ENCODE measurements at places on chromosomes 1 and 21.

DNA sequence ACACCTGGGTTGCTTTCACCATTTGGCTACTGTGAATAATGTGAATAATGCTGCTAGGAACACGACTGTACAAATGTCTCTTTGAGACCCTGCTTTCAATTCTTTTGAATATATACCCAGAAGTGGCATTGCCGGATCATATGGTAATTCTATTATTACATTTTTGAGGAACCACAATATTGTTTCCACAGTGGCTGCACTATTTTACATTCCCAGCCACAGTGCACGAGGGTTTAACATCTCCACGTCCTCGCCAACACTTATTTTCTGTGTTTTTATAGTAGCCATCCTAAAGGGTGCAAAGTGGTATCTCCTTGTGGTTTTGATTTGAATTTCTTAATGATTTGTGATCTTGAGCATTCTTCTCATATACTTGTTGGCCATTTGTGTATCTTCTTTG lies 15.7 kb downstream of the FHAD1 start:
- DNase-seq = no peak

GRCh38 chr1:9402717-9403225 lies 110.1 kb downstream of the SPSB1 start:
- no peak for DNase-seq

DNA sequence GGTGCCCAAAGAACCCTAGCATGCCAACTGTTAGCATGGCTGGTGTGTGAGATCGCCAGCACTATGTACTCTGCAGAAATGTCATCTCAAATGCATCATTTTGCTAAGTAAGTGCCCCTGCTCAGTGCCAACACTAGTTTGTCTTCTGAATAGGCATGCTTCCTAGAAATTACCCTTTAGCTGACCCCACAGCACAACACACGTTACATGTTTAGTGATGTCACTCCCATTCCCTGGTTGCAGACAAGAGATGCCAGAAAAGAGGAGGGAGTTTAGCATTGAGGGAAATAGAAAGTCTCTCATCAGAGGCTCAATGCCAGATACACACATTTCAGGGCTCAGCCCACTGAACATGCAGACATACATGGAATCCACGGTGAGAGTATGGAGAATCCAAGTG lies 9.3 kb upstream of the ST6GALNAC3 start:
- DNase-seq = no peak

DNA sequence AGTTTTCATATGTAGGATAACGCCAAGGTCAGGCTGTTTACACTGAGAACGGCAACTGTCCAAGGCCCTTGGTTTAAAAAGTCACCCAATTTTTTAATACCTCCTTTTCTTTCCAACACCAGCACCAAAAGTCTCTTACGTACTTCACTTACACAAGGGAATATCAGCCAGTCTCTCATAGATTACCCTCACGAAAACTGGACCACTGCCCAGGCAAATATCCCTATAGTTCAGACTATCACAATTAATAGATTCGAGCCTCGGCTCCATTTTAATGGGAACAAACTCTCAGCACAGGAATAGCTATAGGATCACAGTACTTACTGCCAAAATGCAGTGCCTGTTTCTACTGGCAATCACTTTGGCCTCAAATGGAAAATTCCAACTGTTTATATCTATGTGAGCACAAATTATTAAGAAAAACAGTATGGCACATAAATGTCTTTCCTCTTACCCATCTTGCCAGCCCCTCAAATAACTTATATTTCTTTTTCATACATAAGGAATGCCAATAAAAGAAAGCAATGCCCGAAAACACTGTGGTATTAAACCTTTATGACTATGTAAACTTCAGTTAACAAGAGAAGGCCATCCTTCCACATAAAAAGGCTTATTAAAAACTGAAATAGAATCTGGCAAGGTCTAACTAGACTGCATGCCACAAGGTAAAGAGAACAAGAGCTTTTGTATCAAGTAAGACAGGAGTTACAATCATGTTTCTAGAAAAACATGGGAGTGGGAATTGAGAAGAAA lies 97.8 kb downstream of the SLC45A1 start:
- DNase-seq = no peak

- DNase-seq = no peak
Measured at GRCh38 chr1:186768906-186769305, 59.8 kb upstream of the PLA2G4A start.

- DNase-seq = no peak
Measured at GRCh38 chr1:209618756-209619420, 33.3 kb downstream of the LAMB3 start.

GRCh38 chr1:245260110-245260882 lies 105.5 kb downstream of the KIF26B start:
- DNase-seq = no peak

DNA sequence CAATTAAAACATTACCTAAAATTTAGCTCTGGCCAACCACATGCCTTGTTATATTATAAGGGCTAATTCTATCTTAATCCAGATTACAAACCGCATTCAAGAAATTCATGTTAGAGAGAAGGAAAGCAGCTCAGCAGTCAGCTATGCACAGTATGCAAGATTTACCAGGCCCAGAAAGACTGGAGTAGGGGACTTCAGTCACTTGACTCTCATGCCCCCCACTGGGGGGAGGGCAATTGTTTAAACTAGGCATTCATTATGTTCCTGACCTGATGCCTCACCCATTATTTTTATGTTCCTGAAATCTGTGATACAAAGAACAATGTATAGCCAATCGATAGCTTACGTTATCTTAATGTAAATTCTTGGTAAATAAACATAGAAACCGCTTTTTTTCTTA lies 96.9 kb downstream of the ZNF644 start:
- DNase-seq = no peak

DNA sequence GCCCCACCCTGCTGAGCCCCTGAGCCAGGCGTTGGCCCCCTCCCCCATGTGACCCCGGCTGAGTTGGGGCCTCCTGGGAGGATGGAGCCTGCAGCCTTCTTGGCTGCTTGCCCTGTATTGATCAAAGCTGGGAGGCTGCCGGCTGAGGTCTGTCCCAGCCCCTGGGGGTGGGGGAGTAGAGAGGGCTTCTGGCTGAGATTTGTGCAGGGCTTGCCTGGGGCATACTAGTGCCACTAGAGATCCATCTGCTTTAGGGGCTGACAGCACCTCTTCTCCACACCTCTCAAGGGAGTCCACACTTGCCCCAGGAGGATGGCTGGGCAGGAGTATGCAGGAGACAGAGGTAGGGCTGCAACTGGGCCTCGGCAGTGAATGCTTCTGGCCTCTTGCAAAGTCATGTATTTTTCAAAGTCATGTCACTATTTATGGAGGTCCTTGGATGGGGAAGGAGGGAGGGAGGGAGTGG lies 53.6 kb upstream of the SSBP3 start:
- no peak for DNase-seq

- DNase-seq = no peak
Measured at GRCh38 chr1:115308969-115309368, 29.1 kb downstream of the NGF start.

DNA sequence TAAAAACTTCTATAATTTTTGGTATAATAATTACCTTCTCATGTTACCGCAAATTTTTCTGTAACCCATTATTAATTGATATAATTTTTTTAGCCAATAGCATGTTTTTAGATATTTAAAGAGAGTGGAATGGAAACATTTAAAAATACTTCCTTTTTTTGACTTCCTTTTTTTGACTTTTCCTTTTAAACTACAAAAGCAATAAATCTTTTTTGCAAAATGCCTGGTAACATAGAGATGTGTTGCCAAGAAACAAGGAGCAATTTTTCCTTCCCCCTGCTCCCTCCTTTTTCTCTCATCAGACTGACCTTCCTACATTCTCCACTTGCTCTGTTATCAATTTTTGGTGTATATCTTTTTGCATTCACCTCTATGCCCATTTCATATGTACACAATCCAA lies 666.2 kb downstream of the ADGRL2 start:
- no peak for DNase-seq

GRCh38 chr1:87950369-87950768 lies 621.7 kb downstream of the LMO4 start:
- no peak for DNase-seq

DNA sequence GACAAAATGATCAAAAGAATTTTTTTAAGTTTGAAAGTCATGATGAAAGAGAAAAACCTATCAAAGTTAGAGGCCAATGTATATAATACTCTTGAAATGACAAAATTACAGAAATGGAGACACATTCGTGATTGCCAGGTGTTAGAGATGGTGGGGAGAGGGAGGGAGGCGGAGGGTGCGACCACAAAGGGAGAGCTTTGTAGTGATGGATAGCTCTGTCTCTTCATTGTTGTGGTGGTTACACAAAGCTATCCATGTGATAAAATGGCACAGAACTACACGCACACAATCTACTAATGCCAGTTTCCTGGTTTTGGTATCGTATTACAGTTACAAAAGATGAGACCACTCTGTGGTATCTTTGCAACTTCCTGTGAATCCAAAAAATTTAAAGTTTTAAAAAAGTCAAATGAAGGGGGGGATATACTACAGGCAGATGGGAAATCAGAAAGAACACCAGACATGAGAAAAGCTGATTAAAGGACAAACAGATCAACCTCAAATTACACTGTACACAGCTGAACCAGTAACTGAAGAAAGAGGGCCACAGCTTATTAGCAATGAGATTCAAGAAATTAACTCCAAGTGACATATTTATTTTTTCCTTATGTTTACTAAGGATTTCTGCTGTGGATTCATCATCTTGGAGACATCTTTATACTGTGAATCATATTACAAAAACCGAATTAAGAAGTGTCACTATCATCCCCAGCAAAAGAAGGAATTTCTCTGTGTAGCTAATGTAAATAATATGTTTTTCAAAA lies 199.1 kb downstream of the SLC45A1 start:
- no peak for DNase-seq

GRCh38 chr1:54404263-54404662 lies 1.9 kb downstream of the SSBP3 start:
- DNase-seq = no peak

- DNase-seq = no peak
Measured at GRCh38 chr21:31683029-31683428, 23.5 kb downstream of the SOD1 start.

DNA sequence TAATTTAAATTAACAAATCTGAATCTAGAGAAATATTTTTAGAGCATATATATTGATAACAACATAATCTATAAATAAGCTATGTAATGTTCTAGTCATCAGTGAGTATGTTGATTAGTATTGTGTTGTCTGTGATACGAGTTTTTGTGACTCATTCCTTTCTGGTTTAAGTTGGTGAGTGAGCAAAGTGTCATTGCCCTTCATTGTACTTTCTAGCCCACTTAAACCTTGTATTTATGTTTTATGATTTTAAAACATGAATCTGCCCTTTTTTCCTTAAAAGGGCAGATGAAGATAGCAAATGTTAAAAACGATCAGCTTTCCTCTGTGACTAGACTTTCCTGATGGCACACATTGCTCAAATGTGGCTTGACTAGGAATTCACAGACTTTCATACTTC lies 38.5 kb downstream of the MACO1 start:
- DNase-seq = no peak

DNA sequence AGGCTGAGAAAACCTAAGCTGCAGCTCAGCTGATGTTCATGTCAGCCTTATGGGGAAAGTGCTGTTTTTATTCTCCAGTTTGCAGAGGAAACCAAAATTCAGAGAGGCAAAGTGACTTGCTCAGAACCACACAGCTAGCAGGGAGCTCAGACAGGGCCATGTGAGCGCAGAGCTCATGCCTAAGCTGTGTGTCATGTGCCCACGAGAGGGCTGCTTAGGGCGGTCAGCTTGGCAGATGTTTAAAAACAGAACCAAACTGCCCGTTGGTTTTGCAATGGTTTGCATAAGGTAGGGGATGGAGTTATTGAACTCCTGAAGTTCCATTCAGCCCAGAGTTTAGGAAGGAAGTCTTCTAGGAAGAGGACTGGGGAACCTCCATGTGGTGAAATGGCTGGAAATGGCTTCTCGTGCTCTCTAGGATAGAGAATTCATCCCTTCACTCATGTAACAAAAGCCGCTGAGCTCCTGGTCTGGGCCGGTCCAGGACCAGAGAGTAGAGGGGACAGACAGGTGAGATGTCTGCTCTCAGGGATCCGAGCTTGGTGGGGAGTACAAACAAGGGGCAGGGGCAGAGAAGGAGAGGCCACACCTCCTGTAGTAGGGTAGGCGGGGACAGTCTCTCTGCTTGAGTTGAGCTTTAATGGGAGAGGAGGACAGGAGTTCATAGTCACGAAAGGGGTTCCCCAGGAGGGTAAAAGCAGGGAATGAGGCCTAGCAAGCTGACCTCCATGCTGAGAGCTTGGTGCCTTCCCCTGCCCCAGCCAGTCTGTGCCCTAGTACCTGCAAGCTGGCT lies 46.9 kb downstream of the ARHGEF10L start:
- no peak for DNase-seq

- no peak for DNase-seq
Measured at GRCh38 chr1:22500471-22500870, 48.8 kb downstream of the ZBTB40 start.

DNA sequence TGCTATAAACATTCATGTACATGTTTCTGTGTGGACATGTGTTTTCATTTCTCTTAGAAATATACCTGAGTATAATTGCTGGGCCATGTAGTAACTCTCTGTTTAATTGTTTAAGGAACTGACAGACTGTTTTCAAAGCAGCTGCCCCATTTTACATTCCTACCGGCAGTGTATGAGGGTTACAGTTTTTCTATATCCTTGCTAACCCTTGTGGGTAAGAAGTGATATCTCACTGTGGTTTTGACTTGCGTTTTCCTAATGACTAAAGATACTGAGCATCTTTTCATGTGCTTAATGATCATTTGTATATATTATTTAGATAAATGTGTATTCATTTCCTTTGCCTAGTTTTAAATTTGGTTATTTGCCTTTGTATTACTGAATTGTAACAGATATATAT lies 81.7 kb downstream of the DNM3 start:
- no peak for DNase-seq

DNA sequence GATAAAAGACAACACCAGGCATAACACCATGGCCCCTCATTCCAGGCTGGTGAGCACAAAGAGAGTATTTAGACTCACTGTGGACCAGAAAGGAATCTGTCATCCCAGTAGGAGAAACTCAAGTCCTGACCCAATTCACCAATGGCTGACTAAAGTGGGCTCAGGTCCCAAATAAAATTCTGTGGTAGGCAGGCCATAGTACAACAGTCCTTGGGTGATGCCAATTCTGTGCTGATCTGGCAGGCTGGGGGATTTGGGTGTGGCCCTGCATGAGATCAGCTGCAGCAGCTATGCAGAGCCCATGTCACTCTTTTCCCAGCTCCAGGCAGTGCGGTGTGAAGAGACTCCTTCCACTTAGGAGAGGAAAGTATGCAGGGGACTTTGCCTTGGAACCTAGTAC lies 245.1 kb downstream of the LBR start:
- no peak for DNase-seq

GRCh38 chr1:19525607-19526545 lies 40.5 kb upstream of the CAPZB start:
- no peak for DNase-seq

GRCh38 chr1:82279241-82279640 lies 478.5 kb downstream of the ADGRL2 start:
- no peak for DNase-seq
